ENCODE measurements at places on chromosomes 16 and 17.

DNA sequence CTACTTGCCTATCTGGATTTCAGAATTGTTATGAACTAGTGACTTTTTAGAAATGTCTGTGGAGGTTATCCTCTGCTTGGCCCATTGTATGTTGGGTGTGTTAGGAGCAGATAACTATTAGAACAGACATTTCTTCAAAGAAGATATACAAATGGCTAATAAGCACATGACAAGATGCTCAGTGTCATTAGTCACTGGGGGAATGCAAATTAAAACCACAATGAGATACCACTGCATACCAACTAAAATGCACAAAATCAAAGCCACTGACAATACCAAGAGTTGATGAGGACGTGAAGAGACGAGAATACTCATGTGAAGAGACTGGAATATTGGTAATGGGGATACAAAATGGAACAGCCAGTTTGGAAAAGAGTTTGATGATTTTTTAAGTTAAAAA, 39.2 kb downstream of the CEP112 start:
- H3K4me3 ChIP-seq = no peak overlapping the region
- DNase-seq = no peak
- H3K4me1 ChIP-seq = no peaks in the 10 kb centered on the region
- no peaks in the 10 kb centered on the region for H3K36me3 ChIP-seq
- H3K27me3 ChIP-seq = no peaks in the 10 kb centered on the region

- no peaks in the 10 kb centered on the region for H3K27me3 ChIP-seq
- H3K36me3 ChIP-seq = no peaks in the 10 kb centered on the region
- no peak overlapping the region for H3K4me3 ChIP-seq
- DNase-seq = no peak
Observed at GRCh38 chr16:76329106-76329505, 51.9 kb downstream of the CNTNAP4 start.

DNA sequence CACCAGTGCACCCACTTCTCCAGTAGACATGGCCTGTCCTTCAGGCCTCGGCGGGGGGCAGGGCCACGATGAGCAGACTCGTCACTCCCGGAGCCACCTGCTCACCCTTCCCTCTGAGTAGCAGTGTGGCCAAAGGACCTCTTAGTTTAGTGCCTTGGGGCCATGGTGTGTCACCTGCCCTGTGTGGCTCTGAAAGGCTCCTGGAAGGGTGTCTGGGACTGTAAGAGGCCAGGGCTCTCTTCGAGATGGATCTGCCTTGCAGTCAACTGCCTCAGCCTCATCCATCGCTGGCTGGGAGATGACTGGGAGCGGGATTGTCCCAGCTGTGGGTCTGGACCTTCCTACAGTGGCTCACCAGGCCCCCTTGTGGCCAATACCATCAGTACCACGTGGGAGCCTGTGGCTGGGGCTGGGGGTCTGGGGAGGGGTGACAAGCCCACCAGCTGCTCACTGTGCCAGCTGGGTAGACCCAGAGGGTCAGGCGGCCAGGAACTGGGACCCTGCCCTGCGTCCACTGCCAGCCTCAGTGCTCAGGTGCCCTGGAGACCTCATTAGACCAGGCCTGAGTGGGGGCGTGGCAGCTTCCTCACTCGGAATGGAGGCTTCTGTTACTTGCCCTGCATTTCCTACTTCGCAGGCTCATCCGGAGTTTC, 133.4 kb downstream of the OR1D5 start:
- no peak for DNase-seq
- no peak overlapping the region for H3K27ac ChIP-seq
- no peak overlapping the region for H3K4me3 ChIP-seq
- H3K27me3 ChIP-seq = no peaks in the 10 kb centered on the region
- H3K4me1 ChIP-seq = no peaks in the 10 kb centered on the region

- no peaks in the 10 kb centered on the region for H3K36me3 ChIP-seq
- no peaks in the 10 kb centered on the region for H3K27me3 ChIP-seq
- H3K4me3 ChIP-seq = no peak overlapping the region
- no peak overlapping the region for H3K27ac ChIP-seq
Observed at GRCh38 chr16:80620736-80621605, 80.2 kb downstream of the DYNLRB2 start.

- H3K4me3 ChIP-seq = no peak overlapping the region
- no peak overlapping the region for H3K27ac ChIP-seq
- DNase-seq = no peak
- no peaks in the 10 kb centered on the region for H3K4me1 ChIP-seq
- H3K36me3 ChIP-seq = no peaks in the 10 kb centered on the region
Observed at GRCh38 chr17:58176200-58176599, 9.4 kb downstream of the OR4D2 start.

DNA sequence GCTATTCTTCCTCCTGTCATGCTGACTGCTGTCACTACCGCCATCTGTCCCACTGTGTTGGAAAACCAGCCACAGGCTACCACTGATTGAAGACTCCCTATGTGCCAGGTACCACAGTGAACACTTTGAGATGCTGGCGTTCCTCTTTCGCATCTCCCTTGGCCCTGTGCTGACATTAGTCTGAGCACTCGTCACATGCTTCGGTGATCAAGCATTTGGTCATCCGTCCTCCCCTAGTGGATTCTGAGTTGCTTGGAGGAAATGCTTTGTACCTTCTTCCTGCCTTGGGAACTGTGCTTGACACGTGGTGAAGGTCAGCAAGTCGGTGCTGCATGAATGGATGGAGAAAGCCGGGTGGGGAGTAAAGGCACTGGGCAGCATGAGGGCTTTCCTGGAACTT, 260.1 kb downstream of the SNX29 start:
- peaks cover 21% of the 10 kb centered on the region for H3K4me1 ChIP-seq

DNA sequence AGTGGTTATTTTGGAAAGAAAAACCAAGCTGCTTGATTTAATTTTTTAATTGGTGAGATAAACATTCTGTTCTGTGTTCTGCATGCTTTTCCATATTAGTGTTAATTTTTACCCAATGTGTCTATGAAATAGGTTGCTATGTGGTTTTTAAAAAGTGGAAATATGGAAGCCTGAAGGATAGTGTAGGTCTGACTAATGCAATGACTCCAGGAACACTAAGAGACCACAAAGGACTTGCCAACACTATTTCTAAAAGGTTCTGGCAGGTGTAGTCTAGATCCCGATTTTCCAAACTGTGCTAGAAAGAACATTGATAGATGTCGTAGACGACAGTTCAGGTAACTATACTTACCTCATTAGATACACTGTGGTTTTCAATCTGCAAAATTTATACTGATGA, 877.4 kb upstream of the GOT2 start:
- H3K36me3 ChIP-seq = no peaks in the 10 kb centered on the region
- H3K27me3 ChIP-seq = no peaks in the 10 kb centered on the region
- no peaks in the 10 kb centered on the region for H3K4me1 ChIP-seq
- no peak for DNase-seq
- no peak overlapping the region for H3K27ac ChIP-seq
- no peak overlapping the region for H3K4me3 ChIP-seq

DNA sequence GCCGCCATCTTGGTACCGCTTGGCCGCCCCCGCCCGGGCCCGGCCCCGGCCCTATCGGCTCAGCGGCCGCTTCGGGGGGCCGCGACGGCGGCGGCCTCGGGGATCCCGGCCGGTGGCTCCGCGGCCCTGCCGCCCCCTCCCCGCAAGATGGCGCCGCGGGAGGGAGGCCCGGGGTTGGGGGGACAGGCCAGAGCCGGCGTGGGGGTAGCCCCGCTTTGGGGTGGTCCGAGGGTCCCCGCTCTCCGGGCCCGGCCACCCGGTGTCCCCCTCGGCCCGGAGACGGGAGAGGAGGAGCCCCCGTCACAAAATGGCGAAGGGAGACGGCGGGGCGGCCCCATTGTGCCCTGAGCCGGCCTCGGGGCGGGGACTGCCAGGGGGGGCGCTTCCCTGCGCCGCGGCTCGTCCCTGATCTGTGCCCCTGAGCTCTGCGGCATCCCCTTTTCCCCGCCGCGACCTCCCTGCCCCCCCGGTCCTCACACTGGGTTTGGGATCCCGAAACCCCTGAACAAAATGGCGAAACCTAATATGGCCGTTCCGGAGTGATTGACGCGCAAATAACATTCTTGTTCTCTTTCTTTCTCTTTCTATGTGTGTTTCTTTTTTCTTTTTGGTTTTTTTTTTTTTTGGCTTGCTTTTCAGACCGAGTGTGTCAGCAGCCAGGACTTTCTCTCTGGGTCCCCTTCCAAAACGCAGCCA, 986 bp downstream of the HAPSTR1 start:
- peaks cover 47% of the 10 kb centered on the region for H3K4me1 ChIP-seq
- no peak for DNase-seq
- no peaks in the 10 kb centered on the region for H3K27me3 ChIP-seq
- no peaks in the 10 kb centered on the region for H3K36me3 ChIP-seq

DNA sequence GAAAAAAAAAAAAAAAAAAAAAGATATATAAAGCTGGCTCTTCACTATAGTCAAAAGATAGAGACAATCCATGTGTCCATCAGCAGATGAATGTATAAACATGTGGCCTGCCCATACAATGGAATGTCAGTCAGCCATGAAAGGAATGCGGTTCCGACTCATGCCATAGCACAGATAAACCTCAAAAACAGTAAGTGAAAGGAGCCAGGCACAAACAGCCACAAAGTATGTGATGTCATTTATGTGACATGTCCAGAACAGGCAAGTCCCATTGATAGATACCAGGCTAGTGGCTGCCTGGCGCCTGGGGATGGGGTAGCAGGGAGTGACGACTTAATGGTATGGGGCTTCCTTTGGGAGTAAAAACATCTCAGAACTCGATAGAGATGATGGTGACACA, 155.7 kb downstream of the CMIP start:
- H3K4me1 ChIP-seq = peaks cover 39% of the 10 kb centered on the region
- peak overlapping the region; percentile 81 for H3K27ac ChIP-seq
- no peak for DNase-seq
- no peaks in the 10 kb centered on the region for H3K27me3 ChIP-seq
- H3K36me3 ChIP-seq = no peaks in the 10 kb centered on the region

DNA sequence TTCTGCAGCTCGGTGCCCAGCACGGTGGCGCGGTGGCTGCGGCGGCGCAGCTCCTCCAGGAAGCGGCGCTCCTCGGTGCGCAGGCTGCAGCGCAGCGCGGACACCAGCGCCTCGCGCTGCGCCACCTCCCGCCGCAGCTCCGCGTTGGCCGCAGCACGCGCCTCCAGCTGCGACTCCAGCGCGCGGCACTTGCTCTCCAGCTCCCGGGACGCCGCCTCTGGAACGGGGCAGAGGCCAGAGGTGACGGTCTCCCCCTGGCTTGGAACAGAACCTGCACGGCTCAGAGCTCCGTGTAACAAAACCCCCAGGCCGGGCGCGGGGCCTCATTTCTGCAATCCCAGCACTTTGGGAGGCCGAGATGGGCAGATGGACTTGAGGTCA, 13.2 kb upstream of the CLUH start:
- peak overlapping the region; percentile 88 for H3K27ac ChIP-seq
- peaks cover 58% of the 10 kb centered on the region for H3K27me3 ChIP-seq
- peaks cover 26% of the 10 kb centered on the region for H3K4me1 ChIP-seq
- peak overlapping the region; percentile 36 for H3K4me3 ChIP-seq
- no peaks in the 10 kb centered on the region for H3K36me3 ChIP-seq
- DNase-seq = no peak

- H3K36me3 ChIP-seq = peaks cover 38% of the 10 kb centered on the region
- H3K27ac ChIP-seq = no peak overlapping the region
- H3K27me3 ChIP-seq = no peaks in the 10 kb centered on the region
- H3K4me1 ChIP-seq = no peaks in the 10 kb centered on the region
- no peak overlapping the region for H3K4me3 ChIP-seq
Observed at GRCh38 chr17:44887971-44888954, 11.0 kb downstream of the EFTUD2 start.

DNA sequence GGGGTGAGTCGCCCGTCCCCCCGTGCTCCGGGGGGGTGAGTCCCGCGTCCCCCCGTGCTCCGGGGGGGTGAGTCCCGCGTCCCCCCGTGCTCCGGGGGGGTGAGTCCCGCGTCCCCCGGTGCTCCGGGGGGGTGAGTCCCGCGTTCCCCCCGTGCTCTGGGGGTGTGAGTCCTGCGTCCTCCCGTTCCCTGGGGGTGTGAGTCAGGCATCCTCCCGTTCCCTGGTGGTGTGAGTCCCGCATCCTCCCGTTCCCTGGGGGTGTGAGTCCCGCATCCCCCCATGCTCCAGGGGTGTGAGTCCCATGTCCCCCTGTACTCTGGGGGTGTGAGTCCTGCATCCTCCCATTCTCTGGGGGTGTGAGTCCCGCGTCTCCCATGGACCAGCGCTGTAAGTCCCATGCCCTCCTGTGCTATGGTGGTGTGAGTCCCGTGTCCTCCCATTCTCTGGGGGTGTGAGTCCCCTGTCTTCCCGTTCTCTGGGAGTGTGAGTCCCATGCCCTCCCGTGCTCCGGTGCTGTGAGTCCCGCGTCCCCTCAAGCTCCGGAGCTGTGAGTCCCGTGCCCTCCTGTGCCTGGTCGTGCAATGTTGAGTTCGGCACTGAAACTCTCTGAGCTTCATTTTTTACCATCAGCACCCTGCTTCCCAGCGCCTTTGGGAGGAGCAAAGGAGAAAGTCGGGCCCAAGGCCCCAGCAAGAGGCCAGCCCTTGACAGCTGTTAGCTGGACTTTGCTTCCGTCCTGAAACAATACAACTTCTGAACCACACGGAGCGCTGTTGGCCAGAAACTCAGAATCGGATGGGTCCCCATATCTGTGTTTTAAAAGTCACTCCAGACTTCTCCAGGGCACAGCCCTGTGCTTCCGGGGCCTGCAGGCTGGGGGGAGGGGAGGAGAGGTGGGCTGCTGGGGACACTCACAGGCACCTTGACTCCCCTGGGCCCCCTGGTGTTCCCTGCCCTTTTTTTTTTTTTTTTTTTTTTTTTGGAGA, 11.5 kb upstream of the ZC3H18 start:
- no peak overlapping the region for H3K4me3 ChIP-seq
- no peak overlapping the region for H3K27ac ChIP-seq
- H3K27me3 ChIP-seq = no peaks in the 10 kb centered on the region
- no peaks in the 10 kb centered on the region for H3K4me1 ChIP-seq
- no peak for DNase-seq
- no peaks in the 10 kb centered on the region for H3K36me3 ChIP-seq

DNA sequence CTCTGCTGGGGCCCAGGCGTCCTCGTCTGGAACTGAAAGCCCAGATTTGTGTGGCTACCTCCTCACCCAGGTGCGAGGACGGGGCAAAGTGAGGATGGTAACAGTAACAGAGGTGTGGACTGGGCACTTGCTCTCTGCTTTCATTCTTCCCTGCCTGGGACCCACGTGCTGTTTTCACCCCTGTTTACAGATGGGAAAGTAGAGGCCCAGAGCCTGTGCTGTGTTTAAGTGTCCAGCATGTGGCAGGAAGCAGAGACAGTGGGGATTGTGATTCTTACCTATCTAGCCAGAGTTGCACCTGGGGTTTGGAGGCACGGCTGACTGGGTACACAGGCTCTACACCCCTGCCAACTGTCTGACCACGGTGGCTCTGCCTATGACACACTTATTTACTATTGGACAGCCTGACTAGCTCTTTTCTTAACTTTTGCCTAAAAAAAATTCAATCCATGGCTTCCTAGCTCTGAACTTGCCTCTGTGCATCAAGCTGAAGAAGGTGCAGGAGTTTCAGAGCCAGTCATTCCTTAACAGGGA, 155.4 kb downstream of the CLEC16A start:
- peak overlapping the region; percentile 29 for H3K27ac ChIP-seq
- no peak for DNase-seq
- H3K36me3 ChIP-seq = no peaks in the 10 kb centered on the region
- H3K4me1 ChIP-seq = peaks cover 25% of the 10 kb centered on the region
- no peaks in the 10 kb centered on the region for H3K27me3 ChIP-seq

All from esophagus squamous epithelium (tissue), 5 donors.